Activated CD4-positive, alpha-beta T cell treated with anti-CD3 and anti-CD28 coated beads for 4 hours (primary cell): ENCODE measurements at places on chromosomes 12 and 14.

DNA sequence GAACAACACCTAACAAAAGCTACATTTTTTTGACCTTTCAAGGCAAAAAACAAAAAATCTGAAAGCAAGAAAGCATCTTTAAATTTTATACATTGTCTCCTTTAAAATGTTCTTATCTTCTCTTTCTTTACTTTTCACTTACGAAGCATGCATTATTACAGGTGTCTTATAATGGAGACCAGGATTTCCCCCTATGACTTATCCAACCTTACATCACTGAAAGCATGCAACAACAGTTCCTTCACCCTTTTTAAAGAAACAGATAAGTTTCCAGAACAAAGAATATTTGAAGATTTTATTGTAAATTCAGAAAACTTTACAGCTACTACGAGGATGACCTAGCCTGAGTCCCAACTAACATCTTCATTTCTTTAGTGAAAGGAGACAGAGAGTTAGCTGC, 277.2 kb downstream of the AKAP6 start:
- no peak for DNase-seq

DNA sequence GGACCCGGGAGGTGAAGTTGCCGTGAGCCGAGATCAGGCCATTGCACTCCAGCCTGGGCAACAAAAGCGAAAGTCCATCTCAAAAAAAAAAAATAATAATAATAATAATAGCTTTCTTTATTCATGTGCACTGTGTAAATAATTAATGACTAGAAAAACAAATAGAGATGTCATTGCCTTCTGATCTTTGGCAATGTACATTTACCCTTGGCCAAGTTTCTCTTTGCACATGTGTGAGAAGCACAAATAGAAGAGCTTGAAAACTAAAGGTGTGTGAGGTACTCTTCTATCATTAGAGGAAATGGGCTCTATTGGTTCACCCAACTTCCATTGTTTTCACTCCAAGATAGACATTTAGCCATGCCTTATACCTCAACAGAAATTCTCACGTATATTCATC, 170.1 kb upstream of the PDZRN4 start:
- no peak for DNase-seq

- peak; percentile 13 for DNase-seq
Observed at GRCh38 chr12:55068416-55069010, 48.7 kb downstream of the NEUROD4 start.

- DNase-seq = no peak
Observed at GRCh38 chr14:65033181-65033580, 46.5 kb downstream of the FNTB start.

DNA sequence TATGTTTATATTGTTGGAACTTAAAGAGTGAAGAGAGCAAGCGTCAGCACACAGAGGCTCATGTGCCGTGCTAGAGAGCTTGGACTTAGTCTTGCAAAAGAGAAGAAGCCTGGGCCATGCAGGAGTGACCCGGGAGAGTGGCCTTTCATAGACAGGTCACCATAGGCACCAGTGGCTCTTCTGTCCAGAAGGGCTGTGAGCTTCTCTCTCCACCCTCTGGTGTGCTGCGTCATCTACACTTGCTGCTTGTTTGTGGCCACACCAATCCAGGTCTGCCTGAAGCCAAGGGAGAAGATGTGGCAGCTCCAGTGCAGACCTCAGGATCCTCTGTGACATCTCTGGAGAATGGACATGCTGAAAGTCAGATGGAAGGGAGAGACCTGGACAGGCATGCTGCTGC, 74.4 kb downstream of the NTF3 start:
- DNase-seq = no peak

DNA sequence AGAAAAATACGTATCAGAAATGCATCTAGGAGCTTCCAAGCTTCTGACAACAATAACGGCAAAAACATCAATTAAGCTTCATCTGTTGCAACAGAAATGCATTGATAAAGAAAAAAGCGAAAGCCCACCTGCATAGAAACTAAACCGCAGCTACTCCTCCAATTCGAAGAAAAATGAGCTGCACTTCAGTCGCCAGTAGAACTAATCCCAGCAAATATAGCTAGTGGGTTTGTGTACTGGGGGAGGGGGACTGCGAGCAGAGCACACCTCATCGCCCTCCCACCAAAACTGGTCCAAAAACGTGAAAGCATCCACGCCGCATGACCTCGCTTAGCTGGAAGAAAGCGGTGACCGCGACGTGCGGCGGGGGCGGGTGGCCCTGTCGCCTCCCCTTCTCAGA, 1.2 kb downstream of the SLC35F4 start:
- DNase-seq = no peak

DNA sequence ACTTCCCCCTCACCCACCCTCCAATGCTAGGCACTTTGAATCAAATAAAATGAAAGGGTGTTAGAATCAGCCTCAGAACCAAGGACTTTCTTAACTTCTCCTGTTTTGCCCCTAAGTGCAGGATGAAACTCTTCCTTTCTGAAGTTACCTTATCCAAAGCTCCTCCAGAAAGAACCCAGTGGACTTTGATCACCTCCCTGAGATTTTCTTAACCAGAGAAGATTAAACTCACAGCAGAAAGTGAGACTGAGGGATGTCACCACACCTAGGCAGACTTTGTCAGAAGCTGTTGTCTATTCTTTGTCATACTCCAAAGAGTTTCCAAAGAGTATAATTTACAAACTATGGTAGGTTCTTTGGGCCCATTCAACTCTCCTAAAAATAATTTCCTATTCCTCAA, 14.2 kb upstream of the RNASE3 start:
- DNase-seq = no peak

DNA sequence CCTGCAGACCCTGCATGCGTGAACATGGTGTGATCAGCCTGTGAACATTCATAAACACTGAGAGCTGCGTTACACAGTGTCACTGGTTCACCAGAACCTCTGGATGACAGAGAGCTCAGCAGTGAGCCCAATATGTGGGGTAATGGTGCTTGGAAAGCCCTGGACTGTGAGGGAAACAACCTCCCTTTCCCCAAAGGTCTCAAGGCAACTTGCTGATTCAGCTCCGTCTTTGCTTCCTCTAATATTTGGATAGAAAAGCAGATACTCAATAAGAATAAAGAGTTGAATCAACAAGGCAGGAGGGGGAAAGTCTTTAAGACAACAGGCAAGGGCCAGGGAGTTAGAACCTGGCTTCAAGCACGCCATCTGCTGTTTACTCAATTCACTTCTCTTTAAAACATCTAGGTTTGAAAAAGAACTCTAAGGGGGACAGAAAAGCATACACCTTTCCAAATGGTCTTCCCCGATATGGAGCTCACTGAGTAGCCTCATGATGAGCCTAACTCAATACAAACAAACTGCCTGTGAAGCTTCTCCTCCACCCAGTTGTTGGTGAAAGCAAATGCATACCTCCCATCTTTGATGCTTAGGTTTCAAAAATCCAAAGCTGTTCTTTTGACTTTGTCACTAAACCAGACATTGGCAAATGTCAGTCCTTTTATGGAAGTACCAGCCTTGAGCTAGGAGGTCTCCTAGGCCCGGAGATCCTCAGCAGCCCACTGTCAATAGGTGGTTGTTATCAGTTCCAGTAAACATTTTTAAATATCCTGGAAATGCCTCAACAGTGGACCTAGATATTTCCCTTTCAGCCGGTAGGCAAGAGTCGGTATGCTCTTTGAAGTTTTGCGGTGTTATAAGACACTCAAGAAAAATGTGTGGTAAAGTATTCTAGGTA, 76.1 kb downstream of the SAMD4A start:
- peak; percentile 11 for DNase-seq
